KBM-7 (cell line): ENCODE measurements at places on chromosomes 6 and 20.

GRCh38 chr6:143149771-143150170 lies 89.1 kb downstream of the AIG1 start:
- DNase-seq: no peak

GRCh38 chr20:18728870-18729224 lies 84.7 kb upstream of the SCP2D1 start:
- no peak for DNase-seq

DNA sequence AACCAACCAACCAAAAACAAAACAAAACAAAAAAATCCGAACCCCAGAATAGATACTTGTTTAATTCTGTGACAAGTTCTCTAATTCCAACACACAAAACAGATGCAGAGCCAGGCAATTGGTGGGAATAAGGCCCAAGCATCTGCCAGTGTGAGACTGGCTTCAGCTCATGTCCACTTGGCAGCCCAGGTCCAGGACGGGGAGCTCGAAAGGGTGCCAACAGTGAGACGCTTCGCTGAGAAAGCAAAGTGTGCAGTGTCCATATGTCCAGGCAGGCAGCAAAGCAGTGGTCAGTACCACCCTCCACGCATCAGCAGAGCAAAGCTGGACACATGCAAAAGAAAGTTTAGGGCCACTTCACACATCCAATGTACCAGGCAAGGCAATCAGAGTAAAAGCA lies 102.9 kb downstream of the RALGAPA2 start:
- no peak for DNase-seq

DNA sequence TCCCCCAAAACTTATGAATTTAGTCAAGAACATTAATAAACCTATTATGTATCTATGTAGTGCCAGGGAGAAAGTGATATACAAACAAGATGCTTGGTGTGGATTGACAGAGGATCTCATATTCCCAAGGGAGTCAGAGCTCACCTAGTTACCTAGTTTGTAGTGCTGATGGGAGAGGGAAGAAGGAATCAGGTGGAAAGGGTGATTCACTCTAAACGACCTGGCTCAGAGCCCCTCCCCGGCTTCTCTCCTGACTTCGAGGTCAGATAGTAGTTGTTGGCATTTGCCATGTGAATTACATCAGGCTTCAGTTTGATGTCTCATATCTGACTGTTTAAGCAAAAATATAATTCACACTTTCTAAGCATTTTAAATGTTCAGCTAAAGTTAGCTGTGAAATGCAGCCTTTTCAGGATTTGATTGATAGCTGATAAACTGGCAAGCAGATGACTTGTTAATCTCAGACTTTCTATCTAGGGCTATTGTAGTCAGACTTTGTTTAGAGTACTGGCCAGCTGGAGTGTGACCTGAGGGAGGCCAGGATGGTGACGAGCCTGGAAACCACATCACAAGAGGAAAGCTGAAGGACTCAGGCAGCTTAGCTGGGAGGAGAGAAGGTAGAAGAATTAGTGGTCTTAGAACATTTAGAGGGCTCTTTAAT lies 123.7 kb downstream of the AKAP7 start:
- DNase-seq: no peak

- no peak for DNase-seq
Observed at GRCh38 chr6:142932889-142933288, 12.1 kb downstream of the HIVEP2 start.

DNA sequence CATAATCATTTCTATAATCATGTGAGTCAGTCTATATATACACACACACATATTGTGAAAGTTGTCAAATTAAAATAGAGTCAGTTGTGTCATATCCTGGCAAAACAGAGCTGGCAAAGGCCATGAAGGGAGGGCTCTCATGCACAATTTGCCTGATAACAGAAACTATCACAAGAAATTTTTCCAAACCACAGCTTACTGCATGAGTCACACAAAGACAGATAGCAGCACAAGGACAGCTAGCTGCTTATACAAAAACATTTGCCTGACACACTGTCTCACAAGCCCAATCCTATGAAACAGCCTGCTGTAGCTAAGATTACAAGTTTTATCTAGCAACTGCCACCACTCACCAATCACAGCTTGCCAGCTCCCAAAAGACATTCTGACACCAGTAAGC lies 848.5 kb upstream of the MAN1A1 start:
- DNase-seq: no peak

DNA sequence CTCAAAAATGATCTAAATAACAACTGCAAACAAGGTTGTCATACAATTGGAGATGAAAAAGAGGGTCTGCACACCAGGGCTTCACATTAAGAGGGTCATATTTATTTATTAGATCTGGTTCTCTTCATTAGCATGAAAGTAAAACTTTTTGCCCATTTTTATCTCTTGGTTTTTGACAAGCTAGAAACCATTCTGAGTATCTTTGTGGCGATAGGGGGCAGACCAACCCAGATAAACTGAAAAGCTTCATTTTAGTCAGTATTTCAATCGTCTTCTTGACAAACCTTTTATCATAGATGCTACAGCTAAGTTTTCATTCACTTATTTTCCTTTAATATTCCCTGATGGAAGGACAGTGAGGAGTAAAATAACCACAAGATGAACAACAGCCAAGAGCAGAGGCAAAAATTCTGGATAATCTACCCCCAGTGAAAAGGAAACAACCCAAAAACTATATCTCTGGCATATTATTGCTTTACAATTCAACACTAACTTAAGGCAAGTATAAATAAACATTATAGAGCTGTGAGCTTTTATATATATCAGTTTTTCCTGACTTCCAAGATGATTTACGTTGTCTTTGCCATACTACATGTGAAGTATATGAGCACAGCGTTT lies 45.2 kb downstream of the THEMIS start:
- peak; percentile 24 for DNase-seq

- DNase-seq: no peak
Observed at GRCh38 chr20:24721891-24722568, 227.0 kb upstream of the CST7 start.

GRCh38 chr20:53205046-53205445 lies 232.9 kb downstream of the TSHZ2 start:
- no peak for DNase-seq

DNA sequence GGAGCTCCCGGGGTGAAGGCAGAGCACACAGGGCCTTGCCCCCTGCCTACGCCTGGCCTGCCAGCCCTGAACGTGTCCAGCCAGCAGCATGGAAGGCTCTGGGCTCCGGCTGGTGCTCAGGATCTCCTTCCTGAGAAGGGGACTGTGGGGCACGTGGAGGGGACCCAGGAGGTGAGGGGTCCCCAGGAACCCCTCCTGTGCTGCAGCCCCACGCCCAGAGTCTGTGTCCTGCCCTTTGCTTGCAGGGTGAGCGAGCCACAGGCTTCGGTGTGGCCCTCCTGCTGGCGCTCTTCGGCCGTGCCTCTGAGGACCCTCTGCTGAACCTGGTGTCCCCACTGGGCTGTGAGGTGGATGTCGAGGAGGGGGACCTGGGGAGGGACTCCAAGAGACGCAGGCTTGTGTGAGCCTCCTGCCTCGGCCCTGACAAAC lies 22.3 kb downstream of the NPEPL1 start:
- DNase-seq: no peak

GRCh38 chr6:104301951-104302350 lies 557.8 kb downstream of the HACE1 start:
- DNase-seq: no peak

GRCh38 chr6:160005211-160005610 lies 36.3 kb downstream of the IGF2R start:
- DNase-seq: no peak

DNA sequence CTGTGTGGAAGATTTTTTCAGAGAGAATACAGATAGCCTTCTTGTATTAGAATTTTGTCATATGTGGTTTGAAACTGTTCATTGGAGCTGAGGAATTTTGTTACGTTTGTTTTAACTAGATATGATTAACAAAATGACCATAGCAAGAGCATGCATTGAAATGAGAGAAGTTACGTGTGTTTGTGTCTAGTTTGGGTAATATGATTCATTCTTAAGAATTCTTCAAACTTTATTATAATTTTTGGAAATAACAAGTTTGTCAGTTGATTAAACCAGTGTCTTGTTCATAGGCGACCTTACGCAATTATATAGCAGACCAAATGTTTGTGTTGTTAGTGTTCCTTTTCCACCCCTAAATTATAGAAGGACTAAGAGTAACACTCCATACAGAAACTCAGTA lies 5.5 kb downstream of the GMNN start:
- DNase-seq: no peak

DNA sequence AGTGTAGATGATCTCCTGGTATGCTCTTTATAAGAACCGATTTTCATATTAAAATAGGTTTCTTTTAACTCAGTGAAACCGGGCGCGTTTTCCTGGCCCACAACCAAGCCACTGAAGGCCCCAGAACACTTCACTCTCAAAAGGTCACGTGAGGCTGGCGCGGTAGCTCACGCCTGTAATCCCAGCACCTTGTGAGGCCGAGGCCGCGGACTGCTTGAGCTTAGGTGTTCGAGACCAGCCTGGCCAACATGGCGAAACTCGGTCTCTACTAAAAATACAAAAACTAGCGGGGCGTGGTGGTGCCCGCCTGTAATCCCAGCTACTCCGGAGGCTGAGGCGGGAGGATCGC lies 402 bp upstream of the TAF8 start:
- DNase-seq: no peak

GRCh38 chr6:158500016-158500735 lies 59.7 kb upstream of the TMEM181 start:
- DNase-seq: no peak

DNA sequence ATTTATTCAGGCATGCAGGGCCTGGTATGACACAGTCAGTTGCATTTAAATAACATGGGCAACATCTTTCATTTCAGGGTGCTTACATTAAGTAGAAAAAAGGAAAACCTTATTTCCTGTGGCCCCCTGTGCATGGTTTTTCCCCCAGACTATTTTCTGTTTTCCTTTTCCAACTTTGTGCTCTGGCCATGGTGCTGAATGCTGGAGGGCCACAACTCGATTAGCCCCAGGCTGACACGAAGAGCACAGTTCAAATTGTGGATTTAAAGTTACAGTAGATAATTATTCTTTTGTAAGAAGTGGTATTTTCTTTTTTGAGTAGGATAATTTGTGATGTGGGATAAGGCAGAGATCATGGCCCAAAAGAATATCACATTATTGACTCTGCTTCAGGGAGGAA lies 332.0 kb downstream of the HAO1 start:
- no peak for DNase-seq

DNA sequence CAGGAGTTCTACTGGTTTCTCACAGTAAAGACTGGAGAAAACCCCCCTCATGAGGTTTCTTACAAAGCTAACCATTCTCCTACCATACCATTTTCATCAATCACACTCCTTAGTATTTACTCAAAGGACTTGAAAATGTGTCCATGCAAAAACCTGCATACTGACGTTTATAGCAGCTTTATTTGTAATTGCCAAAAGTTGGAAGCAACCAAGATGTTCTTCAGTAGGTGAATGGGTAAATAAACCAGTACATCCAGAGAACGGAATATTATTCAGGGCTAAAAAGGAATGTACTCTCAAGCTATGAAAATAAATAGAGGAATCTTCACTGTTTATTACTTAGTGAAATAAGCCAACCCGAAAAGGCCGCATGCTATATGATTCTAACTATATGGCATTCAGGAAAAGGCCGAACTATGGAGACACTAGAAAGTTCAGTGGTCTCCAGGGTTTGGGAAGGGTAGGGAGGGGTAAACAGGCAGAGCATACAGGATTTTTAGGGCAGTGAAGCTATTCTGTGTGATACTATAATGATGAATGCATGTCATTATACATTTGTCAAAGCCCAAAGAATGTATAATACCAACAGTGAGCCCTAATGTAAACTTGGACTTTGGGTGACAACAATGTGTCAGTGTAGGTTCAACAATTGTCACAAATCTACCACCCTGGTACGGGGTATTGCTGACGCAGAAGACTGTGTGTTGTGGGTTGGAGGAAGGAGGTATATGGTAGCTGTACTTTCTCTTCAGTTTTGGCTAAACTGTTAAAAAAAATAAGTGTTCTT lies 50.6 kb downstream of the SNX5 start:
- no peak for DNase-seq

- no peak for DNase-seq
Observed at GRCh38 chr6:113696960-113697359, 160.2 kb upstream of the MARCKS start.

GRCh38 chr20:39823224-39823623 lies 861.1 kb downstream of the DHX35 start:
- no peak for DNase-seq

DNA sequence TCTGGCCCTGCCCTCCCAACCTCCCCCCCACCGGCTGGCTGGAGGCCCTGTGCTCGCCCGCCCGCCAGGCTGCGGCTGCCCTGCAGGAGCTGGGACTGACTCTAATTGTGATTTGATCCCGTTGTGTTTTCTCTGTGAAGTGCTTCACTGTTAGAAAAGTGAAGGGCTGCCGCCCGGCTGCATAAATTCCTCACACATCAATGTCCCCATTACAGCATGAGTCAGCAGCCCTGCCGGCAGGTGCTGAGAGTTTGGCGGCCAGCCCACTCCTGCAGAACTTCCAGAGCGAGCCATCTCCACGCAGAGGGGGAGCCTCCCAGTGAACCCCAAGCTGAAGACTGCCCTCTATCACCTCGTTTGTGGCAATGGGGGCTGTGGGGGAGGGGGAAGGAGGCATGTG lies 137.9 kb downstream of the DLL1 start:
- peak; percentile 39 for DNase-seq

- no peak for DNase-seq
Observed at GRCh38 chr6:50198245-50198644, 148.5 kb upstream of the DEFB112 start.

DNA sequence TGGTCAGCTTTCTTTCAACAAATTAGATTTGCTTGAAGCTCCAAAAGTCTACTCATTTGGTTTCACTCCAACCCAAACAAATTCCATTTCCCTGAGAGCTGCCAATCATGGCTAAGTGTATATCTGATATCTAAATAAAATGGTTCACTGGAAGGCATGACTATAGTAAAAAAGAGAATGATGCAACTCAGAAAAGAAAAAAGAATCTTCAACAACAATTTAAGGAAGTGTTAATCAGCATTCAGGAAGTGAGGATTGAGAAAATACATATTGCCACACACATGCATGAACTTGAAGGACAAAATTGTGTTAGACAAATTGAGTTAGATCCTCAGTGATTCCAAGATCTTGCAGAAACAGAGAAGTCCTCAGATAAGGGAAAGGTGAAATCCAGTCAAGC lies 972.9 kb upstream of the FLRT3 start:
- no peak for DNase-seq

GRCh38 chr20:12969071-12969669 lies 39.6 kb upstream of the SPTLC3 start:
- DNase-seq: no peak

DNA sequence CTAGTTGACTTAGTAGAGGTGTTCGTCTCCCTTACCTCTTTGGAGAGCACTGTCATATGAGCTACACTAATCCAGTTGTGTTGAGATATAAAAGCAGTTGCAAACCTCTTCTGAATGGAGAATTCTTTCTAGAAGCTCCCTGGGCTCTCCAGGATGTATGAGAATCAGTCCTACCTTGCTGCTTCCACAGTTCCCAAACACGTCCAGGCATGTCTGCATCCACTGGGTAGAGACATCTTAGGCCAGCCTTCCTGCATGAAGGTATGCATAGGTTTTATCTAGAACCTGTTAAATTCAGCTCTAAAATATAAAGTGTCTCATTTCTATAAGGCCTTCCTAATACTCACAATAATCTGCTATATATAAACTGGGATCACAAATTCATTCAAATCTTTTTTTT lies 297.7 kb downstream of the CDC5L start:
- no peak for DNase-seq
